Liver (tissue), 10 donors: ENCODE measurements at places on chromosomes 4 and X.

- DNase-seq = no peak
These were observed 187.0 kb upstream of the S100G start for GRCh38 chrX:16462912-16463311.

DNA sequence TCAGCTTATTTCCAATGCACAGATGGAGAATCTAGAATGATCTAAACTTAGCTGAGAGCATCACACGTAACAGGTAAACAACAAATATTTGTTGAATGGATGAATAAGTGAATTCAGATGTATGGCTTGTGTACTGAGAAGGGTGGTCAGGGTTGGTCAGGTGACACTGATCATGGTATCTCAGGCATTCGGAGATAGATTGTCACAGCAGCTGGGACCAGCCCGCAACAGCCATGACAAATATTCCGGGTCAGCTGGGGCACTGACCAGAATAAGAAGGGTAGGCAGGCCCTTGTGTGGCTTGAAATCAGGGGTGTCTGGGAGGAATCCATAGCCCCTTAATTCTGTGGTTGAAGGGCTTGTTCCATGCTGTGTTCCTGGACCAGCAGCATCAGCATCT is 159.4 kb upstream of the ARX start:
- DNase-seq = no peak

DNA sequence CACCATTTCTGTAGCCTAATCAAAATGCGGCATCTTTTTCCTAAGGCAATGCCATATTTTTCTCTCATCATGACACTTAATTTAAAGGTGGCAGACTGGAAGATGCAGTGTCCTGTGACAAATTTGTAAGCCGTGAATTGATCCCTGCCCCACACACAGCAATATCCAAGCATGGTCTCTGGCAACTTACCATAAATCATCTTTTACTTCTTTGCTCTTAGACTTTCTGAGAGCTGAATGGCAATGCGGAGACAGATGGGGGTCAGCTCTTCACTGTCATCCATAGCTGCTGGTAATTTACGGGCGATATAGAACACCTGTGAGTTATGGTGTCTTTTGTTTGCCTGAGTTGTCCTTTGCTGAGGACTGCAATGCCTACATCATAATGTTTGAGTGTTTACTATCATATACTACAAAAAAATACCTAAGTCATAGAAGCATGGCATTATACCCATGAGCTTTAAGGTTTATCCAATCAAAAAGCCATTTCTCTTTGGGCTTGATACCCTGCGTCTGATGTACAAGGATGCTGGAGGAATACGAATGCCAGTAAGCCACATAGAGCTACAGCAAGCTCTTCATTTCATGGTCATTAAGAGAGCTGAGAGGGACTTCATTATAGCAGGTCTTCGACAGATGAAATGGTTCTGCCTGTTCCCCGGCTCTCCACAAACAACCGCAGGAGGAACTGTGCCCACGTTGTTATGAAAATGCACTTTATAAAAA is 148.1 kb downstream of the TRIML1 start:
- no peak for DNase-seq

DNA sequence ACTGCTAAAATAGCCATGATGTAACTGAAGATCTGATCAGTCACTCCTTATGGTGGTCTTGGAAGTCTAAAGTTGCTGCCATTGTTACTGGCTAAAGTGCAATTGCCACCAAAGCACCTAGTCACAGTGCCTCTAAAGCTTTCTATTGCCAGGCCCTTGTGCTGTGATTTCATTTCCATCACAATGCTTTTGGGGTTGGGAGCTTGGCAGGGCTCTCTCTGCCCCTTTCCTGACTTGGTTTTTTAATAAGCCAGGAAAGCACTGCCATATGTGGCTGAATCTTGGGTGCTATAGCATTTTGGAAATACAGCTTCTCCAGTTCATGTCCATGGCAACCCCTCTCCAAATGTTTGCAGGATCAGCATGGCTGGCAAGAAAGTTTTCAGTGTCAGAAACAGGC is 1712.4 kb upstream of the TENM3 start:
- no peak for DNase-seq

DNA sequence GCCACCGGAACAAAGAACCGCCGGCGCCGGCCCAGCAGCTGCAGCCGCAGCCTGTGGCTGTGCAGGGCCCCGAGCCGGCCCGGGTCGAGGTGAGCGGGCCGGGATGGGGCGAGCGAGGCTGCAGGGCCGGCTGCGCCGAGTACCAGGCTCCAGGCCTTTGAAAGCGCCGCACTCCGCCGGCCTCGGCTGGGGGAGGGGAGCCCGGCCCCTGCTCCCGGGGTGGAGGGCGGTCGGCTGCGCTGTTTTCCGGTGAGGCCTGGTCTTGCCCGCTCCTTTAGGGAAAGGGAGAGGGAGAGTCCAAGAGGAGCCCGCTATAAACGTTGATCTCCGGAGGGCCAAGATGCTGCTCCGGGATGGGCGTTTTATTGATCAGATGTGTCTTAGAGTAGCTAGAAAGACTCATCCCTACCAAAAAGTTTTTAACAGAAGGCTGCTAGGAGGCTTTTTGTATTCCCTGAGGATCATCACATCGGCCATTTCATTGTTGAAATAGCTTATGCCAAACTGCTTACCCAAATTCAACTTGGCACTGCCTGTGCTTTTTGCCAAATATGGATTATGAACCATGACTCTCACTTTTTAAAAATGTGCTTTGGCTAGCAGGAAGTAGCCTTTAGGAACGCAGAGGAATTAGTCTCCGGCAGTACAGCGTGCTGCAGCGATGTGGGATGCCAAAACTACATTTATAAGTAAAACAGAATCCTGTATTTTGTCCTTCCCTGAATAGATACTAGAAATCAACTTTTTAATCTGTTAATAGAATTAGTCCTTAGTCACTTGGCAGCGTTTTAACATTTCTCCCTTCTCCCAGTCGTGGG is 760 bp downstream of the TMEM165 start:
- DNase-seq = peak; percentile 63

GRCh38 chr4:39048311-39048710 is 13.7 kb upstream of the KLHL5 start:
- no peak for DNase-seq
